NCI-H526 (cell line): ENCODE measurements at places on chromosomes 12 and 14.

DNA sequence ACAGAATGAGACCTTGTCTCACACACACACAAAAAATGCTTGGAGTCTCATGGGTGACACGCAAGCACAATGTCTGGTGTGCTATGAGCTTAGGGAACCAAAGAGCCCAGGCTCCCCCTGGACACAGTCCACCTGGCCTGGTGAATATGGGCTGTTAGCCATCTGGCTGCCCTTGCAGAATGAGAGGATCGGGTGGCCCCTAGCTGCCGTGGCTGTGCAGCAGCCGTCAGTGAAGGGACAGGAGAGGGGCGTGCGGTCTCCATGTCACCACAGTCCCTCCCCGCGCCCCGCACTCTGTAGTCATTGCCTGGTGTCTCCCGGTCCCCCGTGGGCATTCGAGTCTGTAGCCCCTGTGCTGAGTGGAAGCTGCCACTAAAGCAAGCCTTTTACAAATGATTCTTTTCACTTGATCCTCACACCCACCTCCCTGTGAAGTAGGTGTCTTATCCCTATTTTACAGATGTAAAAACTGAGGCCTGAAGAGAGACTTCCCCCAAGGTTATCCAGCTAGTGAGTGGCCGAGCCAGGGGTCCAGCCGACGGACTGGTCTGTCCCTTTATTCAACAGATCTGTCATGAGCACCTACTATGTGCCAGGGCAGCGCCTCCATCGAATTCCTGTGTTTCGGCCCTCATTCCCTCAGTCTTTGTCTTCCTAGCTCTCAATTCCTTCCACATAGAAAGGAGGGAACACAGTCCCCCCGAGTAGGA is 18.8 kb downstream of the MVK start:
- no peak for DNase-seq

DNA sequence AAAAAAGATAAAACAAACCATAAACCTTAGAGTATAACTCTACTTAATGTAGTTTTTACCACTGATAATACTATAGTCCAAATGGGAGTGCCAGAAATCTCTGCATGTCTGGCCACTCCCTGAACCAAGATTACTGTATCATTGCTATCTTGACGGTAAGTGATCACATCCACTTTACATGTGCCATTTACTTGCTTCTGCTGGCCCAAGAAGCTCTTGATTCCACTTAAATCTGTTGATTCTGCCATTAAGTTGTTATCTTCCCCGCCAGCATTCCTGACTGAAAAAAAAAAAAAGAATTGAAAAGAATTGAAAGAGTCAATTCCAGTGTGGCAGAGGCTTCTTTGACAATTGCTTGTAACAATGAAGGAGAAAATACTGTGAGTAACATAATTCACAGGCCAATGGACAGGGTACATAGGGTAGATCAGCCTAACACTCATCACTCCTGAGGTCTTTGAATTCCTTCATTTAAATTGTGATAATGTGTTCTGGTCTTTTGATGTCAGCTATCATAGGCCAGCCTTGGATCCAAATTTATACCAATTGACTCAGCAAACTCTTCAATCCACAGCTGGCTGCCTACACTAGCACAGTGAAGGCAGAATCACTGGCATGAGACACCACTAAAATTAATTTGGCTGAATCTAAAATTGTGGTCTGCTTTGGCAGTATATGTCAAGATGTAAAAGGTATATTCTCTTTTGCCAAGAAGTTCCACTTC is 665.2 kb upstream of the FLRT2 start:
- DNase-seq, result no peak

GRCh38 chr12:88752183-88752582 is 171.9 kb upstream of the KITLG start:
- DNase-seq, result no peak

DNA sequence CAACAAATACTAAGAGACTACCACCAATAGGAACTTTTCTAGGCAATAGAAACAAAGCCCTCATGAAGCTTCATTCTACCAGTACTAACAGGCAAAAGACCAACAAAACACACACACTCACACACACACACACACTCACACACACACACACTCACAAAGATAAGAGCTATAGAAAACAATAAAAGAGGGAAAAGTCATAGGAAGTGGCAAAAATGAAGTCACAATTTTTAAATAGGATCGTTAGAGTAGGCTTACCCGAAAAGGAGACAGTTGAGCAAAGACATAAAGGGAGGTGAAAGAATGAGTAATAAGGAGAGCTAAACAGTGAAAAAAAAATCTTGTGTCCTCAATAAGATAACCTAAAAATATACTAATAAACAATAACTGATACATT is 66.5 kb downstream of the C2CD5 start:
- DNase-seq, result no peak

GRCh38 chr14:52950410-52950897 is 396 bp downstream of the FERMT2 start:
- peak; percentile 30 for DNase-seq

DNA sequence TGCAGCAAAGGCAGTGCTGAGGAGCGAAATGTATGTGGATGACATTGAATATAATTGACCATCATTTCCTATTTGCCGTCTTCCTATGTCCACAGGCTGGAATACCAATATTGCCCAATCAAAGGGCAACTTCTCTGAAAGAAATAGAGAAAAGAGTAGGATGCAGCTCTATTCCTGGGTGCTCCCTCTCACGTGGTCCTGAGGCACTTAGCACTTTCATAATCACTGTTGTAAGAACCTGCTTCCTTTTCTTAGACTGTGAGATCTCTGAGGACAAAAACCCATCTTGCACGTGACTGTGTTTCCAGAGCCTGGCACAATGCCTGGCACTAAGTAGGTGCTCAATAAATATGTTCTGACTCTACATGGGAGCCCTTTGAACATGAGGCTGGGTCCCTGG is 122.7 kb upstream of the CPM start:
- DNase-seq, result no peak

DNA sequence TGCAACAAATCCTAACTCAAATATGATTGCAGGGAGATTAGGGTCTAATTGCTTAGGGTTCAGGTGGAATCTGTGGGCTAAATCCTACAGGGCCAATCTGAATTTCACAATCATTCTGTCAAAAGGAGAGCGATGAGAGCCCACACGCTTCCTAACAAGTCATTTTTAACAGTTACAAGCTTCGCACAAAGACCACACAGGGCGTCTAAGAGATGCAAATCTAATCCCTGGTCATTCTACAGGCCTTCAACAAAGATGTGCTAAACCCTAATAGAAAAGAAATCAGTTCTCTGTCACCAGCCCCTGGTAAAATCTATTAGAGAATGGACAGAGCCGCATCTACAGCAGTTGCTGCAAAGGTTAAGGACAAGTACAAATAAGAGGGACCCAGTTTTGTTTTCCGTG is 15.3 kb downstream of the NKX2-1 start:
- DNase-seq, result no peak

- DNase-seq, result no peak
Measured at GRCh38 chr14:51781381-51781780, 79.0 kb upstream of the GNG2 start.

DNA sequence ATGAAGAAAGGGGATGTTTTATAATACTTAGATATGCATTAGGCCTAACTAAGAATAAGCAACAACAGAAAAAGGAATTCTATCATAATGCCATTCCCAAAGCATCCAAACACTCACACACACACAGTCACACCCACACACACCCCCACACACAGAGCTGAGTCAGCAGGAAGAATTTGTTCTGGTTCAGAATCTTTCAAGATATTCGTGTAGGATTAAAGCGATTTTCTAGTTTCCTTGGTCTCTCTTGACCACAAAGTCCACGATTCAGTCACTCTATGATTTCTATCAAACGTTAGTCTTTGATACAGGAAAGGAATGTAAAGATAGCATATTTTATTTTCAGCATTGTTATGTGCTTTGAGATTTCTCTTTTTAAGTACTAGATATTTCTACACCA is 382.6 kb upstream of the DCN start:
- DNase-seq, result no peak

GRCh38 chr12:111442301-111443045 is 36.8 kb downstream of the SH2B3 start:
- no peak for DNase-seq

GRCh38 chr12:108046650-108047049 is 82.4 kb upstream of the WSCD2 start:
- no peak for DNase-seq

DNA sequence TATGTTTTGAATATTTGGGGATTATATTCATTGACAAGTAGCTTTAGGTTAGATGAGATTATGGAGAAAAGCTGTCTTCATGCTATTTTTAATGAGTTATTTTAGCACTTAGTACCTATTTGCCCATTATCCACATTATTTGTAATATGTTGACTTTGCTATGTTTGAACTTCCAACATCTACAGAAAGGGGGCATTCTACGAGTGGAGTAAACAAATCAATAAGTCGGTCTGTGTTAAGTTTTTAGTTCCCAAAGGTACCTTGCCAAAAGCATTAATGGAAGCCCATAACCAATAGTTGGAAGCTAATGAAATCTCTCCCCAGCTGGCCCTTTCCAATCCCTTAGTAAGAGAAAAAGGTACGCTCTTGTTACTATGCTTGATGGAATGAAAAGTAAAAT is 250.0 kb upstream of the E2F7 start:
- DNase-seq, result no peak

- peak; percentile 94 for DNase-seq
Measured at GRCh38 chr14:103512701-103513611, 9.7 kb downstream of the CKB start.

DNA sequence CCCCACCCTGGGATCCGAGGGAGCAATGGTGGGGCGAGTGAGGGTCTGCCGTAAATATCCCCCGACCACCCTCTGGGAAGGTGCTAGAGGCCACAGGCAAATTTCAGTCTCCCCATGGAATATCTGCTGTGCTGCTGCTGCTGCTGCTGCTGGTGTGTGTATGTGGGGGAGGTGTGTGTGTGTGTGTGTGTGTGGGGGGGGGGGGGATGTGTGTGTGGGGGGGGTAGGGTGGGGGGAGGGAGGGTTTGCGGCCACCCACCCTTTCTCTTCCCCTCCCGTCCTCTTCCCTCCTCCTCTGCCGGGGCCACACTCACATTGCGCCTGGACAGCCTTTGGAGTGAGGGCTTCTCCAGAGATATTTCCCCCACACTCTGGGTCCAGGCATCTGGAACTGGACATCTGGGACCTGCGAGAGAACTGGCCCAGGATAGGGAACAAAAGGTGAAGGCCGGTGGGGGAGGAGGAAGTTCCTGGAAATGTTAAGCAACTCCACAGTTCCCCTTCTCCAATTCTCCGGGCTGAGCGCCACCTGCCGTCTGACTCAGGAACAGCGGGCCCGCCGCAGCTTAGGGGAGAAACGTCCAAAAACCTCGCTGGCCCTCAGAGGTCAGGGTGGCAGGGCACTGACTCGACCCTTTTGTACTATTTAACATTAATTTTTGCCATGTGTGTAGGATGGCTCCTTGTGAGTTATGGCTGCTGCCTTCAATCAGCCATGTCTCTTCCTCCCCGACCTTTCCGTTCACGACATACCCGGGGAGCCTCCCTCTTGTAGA is at the start of gene C1RL:
Gene C1RL, minus strand, starts transcription at position 419 of the 776 bp plus-strand sequence. Its CDS starts 34 bp downstream, at position 385.
- peak; percentile 78 for DNase-seq
